ENCODE measurements at places on chromosomes 1 and 21.

DNA sequence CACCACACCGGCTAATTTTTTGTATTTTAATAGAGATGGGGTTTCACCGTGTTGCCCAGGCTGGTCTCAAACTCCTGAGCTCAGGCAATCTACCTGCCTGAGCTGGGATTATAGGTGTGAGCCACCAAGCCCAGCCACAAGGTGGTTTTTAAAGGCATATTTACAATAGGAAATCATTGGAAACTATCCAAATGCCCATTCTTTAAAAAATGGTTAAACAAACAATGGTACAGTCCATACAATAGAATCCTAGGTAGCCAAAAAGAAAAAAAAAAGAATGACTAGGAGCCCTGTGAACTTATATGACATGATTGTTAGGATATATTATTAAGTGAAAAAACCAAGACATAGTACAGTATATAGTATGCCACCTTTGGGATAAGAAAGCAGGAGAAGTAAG lies 5.3 kb downstream of the ATP2B4 start:
- no peak for DNase-seq

DNA sequence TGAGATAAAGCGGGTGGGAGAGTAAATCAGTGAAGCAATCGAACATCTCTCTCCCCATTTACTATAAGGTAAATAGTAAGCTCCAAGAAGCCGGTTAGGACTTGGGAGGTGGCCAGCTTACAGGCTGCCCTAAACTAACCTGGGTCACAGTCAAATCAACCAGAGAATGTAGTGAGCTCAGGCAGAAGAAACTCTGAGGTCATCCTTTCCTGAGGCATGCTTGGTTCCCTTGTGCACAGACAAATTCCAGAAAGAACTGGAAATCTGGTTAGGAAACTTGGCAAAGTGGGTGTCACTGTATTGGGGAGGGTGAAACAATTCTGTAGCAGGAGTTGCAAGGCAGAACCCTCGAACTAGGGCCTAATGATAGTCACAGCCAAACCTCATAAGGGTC lies 72.5 kb downstream of the NTMT2 start:
- no peak for DNase-seq

DNA sequence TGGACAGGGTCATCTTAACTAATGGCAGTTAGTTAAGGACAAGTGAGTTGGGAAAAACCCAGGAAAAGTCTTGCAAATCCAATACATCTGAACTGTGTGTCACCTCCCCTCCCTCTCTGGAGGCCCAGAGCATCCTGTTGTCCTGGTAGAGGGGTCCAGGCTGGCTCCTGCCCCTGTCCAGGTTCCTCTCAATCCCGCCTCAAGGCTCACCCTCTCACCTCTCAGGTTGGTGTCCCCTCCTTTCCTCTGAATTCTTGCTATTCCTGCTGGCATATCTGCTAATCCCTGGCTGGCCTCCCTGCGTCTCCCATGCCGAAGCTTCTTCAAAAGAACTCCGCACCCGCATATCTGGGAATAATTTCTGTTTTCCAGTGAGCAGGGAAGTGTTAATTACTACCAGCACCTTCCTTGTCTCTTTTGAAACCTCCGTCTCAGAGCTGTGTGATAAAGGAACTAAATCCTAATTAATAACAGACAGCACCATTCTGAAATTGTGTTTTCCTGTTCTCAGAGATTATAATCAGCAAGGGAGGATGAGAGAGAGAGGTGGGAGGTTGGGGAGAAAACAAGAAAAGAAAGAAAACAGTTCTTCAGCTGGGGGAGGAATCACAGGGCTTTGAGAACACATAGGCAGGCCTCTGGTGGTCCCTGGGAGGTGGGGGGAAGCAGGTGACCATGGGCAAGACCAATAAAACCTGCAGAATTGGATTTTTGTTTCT lies 568.0 kb downstream of the PTPRU start:
- DNase-seq, result no peak

DNA sequence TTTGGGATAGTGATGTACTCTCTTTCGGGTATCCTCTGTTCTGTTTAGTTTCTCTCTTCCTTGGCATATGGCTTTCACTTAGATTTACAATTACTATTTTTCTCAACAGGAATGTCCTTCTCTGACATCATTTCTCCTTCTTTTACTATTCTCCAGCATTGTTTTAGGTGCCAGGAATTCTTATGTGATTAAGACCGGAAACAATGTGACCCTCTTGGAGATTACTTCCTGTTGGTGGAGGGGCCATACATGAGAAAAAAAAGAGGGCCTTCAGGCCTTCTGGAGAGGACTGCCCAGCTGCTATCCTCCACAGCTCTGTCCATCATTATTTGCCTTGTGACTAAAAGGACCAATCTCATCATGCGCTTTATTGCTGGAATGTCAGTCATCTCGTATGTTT lies 50.4 kb upstream of the ADAMTS5 start:
- no peak for DNase-seq

DNA sequence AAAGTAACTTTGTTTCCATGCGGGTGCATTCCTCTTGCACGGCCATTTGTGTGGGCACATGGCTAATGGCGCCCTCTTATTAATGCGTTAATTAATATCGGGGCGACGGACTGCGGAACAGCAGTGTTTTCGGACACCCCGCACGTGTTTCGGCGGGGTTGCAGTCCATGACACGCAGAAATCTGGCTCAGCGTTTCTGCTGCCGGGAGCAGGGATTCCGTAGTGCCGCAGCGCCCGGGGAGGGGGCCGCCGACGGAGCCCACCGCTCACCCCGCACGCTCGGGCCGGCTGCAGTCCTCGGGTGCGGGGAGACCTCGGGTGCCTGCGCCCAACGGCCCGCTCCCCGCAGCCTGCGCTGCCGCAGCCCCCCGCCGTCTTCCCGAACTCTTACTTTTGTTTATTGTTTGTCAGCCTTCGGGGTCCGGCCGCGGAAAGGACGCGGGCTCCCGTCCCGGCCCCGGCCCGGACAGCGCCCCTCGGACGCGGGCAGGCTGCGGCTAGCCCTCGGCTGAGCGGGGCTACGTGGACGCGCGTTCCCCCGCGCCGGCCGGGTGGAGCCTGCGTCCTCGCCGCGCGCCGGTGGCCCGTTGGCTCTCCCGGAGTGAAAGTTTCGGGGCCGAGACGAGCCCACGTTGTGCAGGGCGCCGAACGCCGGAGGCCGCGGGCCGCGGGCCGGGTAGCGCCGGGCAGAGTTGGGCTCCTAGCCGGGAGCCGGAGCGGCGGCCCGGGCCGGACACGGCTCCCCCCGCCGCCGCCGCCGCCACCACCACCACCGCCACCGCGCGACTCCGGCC lies 849 bp downstream of the NFIA start:
- no peak for DNase-seq

DNA sequence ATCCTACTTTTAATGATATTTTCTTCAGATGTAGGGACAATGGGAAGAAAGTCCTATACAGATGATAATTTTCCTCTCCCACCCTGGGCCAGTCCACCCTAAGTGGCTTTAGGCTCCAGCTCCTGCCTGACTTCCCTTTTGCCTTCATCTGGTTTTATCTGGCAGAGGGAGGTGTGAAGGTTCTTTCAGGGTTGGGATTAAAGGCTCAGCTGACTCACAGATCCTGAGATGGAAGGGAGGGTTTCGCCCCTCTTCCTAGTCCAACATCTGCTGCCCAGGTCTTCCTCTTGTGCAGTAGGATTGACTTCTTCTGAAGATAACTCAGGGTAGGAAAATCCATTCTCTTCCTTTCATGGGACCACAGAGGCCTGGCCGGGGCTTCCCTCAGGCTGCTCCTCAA lies 362.4 kb upstream of the KAZN start:
- DNase-seq, result no peak

DNA sequence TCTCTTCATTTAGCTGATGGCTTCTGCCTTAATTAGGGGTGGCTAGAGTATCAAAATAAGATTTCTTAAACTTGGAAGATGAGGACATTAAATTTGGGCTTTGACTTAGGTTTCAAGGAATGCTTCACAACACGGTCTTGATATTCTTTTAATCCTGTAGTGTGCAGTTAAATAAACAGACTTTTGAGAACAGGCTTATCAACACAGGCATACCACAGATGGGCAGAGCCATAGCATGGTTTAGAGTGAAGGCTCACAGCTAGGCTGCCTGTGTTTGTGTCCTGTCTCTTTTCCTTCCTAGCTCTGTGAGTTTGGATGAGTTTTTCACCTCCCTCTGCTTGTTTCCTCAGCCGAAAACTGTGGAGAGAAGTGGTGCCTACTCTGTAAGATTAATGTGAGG lies 102.3 kb upstream of the IPO9 start:
- DNase-seq, result no peak

GRCh38 chr1:93818570-93818959 lies 60.4 kb downstream of the DNTTIP2 start:
- DNase-seq, result no peak

DNA sequence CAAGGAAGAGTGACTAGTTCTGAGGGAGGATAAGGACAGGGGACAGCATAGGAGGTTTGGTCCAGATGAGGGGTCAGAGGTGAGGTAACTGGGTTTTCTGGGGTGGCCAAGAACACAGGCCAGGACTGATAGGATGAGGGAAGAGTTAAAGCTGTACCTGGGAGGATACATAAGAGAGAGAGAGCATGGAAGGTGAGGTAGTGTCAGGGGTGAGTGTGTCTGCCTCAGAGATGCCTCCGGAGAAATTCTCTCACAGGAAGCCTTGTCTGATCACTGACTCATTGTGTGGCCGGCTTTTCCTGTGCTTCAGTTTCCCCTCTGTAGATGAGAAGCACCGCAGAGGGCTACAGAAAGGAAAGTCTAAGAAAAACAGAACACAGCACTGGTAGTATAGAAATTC lies 40.2 kb downstream of the FASLG start:
- no peak for DNase-seq

- no peak for DNase-seq
Measured at GRCh38 chr1:162680419-162681121, 48.3 kb downstream of the DDR2 start.

DNA sequence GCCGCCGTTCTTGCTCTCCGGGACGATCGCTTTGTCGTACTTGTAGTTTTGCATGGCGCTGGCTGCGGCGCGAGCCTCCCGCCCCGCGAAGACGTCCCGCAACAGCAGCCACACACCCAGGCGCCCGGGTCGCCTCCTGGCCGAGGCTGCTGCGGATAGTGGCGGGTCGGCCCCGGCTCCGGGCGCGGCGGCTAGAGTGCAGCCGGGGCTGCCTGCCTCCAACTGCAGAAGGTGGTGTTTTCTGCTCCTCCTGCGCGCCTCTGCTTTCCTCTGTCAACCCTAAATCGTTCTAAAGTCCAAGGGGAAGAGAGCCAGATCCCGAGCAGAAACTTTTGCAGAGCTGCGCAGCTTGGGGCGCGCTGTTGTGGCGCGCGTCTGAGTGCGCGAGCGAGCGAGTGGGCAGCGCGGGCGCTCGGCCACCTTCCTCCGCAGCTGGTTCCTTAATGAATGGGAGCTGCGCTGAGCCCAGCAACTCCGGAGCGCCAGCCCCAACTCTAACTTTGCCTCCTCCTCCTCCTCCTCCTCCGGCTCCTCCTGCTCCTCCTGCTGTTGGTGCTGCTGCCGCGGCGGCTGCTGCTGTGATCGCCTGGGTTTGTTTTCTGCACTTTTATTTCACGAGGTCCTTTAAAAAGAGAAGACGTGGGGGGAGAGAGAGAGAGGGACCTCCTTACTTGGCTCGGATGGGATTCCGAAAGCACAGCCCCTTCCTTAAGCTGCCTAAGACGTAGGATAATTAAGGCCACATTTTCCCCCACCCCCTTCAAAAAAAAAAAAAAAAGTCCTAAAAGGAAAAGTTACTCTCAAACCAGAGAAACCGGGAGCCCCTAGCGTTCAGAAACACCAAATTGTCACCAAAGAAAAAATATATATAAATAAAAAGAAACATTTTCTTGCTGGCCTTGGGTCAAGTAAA lies at the start of gene PLPP3:
Gene PLPP3 (minus strand): TSS at position 601 of the 913 bp plus-strand sequence. CDS start 547 bp downstream, at position 54.
- DNase-seq, result peak; percentile 76

DNA sequence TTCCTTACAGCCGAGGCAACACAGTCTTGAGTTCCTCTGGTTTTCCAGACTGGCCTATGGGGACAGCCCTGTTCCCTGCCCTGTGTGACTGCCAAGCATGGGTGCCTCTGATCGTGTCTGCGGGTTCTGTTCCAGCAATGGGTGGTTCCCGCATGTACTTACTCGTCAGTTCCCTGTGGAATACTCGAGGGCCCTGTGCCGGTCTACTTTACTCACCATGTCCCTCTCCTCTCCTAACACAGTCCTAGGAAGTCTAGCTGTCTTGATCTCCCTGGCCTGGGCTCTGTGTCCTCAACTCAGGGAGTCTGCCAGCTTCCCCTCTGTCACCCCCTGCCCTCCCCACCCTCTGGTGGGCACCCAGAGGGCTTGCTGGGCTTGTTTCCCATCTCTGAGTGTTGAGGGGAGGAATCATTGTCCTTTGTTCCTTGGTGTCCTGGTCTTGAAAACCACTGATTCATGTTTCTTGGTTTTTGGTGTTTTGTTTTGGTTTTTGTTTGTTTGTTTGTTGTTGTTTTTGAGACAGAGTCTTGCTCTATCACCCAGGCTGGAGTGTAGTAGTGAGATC lies 36.0 kb downstream of the TRAPPC10 start:
- no peak for DNase-seq

Data from hippocampal formation (tissue), 2 donors.